ENCODE measurements at places on chromosomes 16 and 17.

DNA sequence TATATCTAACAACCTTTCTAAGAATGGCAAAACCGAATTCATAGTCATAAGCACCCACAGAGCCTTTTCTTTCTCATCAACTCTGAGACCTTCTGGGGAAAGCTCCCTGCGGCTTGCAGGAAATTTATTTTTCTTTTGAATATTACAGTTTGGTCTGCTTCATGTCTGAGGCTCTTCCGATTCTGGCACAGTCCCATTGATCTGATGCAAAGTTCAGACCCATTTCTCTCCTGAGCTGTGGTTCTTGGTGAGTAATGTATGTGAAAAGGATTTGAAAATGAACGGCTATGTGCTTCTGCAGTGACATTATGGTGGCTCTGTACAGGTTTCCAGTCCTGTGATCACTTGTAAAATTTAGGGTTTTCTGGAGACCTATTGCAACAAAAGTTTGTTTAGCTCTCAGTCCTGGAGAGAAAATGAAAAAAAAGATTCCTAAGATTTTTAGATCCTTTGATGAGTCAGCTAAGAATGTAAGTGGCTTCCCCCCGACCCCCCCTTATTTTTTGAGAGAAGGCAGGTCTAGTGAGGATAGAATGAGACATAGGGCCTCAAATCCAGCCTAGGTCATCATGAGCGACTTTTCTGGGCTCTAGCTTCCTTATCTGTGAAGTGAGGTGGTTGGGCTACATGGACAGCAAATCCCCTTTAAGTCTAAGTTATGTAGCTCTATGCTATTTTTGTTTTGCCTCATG lies 4.6 kb downstream of the GAN start:
- DNase-seq: peak; percentile 87

DNA sequence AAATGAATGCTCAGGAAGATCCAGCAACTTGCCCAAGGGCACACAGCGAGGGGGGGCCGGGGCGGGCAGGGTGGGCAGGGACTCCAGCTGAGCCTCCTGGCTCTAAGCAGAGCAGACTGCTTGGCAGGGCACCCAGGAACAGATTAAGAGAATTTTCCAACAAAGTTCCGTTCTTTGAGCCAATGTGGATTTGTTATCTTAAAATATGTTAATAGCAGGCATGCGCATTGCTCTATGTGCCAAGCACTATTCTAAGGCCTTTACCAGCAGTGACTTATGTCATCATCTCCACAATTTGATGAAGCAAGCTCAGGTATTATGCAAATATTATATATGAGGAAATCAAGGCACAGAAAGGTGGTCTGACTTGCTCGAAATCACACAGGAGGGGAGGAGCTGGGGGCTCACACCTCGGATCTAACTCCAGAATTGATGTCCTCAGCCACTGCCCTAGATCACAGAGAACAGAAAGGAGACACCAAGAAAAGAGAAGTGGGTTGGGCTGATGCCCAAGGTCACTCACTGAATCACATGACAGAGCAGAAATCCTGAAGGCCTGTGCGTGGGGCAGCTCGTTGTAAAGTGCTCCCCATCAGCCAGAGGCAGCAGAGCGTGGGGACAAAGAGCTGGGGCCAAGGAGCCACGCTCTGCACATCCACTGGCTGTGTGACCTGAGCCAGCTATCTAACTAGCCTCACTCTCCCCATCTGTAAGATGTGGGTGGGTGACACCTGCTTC lies 23.2 kb upstream of the MEAK7 start:
- DNase-seq: no peak

- DNase-seq: no peak
Measured at GRCh38 chr16:31708348-31708747, 165.3 kb upstream of the ZNF267 start.

GRCh38 chr16:30369938-30370455 lies 297 bp downstream of the TBC1D10B start:
- no peak for DNase-seq

DNA sequence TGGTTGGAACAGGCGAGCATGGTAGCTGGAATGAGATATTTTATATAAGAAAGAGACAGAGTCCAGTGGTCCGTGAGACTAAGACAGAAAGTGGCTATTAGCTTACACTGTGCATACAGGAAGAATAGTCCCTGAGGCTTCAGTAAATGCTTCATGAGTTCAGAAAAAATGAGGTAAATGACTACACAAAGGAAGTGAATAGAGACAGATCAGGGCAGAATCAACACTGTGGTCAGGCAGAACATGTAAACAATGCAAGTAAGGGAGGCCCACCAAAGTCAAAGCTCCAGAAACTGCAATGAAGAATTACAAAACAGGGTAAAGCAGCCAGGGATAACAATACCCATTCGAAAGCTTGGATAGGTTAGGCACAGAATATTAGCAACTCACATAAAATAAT lies 4.8 kb downstream of the ABCA10 start:
- DNase-seq: peak; percentile 16

GRCh38 chr17:17495536-17496188 lies 533 bp downstream of the RASD1 start:
- DNase-seq: peak; percentile 15

DNA sequence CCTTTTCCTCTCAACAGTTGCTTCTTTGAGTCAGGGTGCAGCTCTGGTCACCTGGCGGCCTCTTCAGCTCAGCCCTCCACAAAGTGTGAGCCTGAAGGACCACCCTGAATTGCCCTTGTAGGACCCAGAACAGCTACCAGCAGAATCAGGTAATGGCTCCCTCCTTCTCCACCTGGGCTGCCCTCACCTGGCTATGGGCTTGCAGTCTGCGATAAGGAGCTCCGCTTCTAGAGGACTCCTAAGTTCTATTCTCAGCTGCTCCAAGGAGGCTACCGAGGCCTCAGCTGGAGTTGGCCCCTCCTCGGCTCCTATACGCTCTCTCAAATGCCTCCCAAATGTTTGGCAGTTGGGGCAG lies 13.4 kb downstream of the SMIM5 start:
- DNase-seq: no peak

GRCh38 chr16:27841061-27841801 lies 222.3 kb downstream of the GSG1L start:
- DNase-seq: no peak

- no peak for DNase-seq
Measured at GRCh38 chr17:6455321-6455705, 11.1 kb downstream of the PIMREG start.

DNA sequence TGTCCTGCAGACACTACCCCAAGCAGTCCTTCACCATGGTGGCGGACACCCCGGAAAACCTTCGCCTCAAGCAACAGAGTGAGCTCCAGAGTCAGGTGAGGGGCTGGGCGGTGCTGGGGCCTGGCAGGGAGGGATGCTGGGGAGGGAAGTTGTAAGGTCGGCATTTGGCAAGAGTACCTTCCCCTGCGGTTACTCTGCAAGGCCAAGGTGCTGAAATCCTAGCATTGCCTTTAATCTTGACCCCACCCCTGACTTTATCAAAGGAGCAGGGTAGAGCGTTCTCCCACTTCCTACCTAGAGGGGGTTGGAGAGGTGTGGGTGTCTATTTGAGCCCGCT lies 20.5 kb downstream of the LASP1 start:
- no peak for DNase-seq
